ENCODE measurements at places on chromosomes 3 and 15.

DNA sequence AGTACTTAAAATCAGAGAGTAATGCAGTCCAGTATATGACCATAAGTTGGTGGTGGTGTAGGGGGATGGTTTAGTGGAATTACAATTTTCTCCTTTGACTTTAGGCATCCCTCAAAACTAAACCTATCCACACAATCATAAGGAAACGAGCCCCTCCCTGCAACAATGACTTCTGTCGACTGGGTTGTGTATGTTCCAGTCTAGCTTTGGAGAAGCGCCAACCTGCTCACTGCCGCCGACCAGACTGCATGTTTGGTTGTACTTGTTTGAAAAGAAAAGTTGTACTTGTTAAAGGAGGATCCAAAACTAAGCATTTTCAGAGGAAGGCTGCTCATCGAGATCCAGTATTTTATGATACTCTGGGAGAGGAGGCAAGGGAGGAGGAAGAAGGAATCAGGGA, 52.8 kb downstream of the MGA start:
- DNase-seq, result no peak

DNA sequence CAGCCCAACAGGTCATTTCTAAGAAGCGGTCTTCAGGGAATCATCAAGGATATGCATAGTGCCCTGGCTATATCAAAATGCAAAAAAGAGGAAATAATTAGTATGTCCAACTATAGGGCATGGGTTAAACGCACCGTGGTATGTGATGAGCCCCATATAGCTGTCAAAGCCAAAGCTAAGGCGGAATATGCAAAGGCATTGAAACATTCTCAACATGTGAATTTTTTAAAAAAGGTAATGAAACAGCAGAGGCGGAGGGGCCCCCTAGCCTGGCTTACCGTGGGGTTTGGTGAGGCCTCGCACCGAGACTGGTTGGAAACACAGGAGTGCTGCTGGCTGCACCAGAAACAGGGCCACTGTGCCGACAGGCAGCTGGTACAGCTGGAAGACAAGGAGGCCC, 23.2 kb downstream of the PLXND1 start:
- no peak for DNase-seq

- no peak for DNase-seq
These were observed 87.4 kb downstream of the CHST2 start for GRCh38 chr3:143206955-143207337.

- DNase-seq, result peak; percentile 93
These were observed 94.7 kb upstream of the RBMS3 start for GRCh38 chr3:29186131-29186599.

DNA sequence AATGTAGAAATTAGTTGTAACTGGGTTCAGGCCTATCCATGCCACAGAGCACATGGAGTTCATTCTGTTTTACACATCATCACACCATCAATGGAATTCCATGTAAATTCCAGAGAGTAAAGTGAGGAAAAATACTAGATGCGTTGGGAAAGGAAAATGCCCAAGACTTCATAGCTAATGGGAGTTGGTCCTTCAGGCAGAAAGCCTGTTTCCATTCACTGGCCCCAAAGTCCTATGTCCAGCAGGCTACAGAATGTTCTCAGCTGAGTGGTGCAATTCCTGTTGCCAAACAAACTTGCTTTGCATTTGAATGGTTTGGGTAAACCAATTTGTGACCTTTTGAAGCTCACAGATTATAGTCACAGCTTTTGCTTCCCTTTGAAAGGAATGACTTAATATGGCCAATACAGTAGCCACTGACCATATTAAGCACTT, 164.6 kb upstream of the PFN2 start:
- DNase-seq, result peak; percentile 28

GRCh38 chr15:100054539-100054938, 287.2 kb downstream of the ADAMTS17 start:
- no peak for DNase-seq

GRCh38 chr15:28979208-28979841, 93.6 kb downstream of the APBA2 start:
- DNase-seq, result no peak

DNA sequence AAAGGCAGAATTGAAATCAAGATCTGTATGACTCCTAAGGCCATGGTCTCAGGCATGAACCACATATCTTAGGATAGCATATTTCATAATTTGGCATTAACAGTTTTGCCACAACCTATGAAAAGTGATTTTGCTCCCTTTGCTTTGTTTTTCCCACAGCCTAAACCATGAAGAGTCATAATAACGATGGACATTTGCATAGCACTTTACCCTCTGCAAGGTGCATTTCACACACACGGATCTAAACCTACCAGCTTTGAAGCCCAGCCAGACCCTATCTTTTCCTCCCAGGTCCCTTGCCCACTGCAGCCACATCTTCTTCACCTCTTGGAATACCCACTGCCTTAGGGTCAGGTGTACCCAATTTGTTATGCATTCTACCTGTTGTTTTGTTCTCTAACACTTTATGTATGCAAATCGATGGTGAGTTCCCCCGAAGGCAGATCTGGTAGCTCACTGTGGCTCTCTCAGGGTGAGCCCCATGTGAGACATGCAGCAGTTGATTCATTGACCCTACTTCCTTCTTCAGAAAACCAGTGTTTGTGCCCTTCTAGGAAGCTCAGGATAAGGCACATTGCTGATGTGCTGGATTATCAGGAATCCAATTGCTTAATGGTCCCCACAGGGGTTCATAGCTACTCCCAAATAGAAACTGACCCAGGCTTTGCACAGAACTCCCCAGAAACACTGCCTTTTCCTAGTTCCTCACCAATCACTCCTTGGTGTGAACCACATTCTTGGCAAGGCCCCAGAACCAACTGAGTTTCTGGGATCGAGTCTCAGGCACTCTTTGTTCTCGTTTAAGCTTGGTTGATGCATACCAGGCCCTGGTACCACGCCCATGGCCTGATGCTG, 8.7 kb downstream of the ARHGAP31 start:
- no peak for DNase-seq

DNA sequence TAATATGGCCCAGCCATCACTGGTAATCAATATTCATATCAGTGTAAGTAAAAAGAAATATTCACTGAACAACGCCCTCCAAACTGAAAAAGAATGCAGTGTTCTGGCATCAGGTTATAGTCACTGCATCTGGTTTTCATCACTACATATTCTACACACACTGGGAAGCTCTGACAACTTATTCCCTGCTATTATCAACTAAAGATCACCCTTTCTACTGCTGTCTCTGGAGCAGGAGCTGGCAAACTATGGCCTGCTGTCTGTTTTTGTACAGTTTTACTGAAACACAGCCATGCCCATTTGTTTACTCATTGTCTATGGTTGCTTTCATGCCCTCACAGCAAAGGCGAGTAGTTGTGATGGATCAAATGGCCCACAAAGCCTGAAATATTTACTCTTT, 35.3 kb downstream of the TUBGCP4 start:
- DNase-seq, result peak; percentile 17

- peak; percentile 4 for DNase-seq
These were observed 2.8 kb upstream of the HERC1 start for GRCh38 chr15:63836579-63836978.

GRCh38 chr3:123409443-123410148, 39.3 kb downstream of the ADCY5 start:
- no peak for DNase-seq

DNA sequence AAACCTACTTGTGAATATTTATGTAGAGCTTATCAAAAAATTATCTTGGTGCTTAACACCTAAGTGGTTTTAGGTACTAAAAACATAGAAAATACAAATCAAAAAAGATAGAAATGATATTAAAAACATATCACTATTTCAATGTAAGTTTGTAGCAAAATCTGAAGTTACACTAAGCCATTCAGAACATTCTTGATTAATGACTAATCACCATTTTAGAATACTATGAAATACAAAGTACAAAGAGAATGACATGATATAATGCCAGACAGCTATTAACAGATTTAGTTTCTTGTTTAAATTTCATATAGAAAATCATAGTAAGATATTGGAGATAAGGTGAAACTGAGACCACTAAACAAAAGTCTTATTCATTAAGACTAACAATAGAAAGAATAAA, 169.7 kb upstream of the AGTR1 start:
- DNase-seq, result peak; percentile 43

DNA sequence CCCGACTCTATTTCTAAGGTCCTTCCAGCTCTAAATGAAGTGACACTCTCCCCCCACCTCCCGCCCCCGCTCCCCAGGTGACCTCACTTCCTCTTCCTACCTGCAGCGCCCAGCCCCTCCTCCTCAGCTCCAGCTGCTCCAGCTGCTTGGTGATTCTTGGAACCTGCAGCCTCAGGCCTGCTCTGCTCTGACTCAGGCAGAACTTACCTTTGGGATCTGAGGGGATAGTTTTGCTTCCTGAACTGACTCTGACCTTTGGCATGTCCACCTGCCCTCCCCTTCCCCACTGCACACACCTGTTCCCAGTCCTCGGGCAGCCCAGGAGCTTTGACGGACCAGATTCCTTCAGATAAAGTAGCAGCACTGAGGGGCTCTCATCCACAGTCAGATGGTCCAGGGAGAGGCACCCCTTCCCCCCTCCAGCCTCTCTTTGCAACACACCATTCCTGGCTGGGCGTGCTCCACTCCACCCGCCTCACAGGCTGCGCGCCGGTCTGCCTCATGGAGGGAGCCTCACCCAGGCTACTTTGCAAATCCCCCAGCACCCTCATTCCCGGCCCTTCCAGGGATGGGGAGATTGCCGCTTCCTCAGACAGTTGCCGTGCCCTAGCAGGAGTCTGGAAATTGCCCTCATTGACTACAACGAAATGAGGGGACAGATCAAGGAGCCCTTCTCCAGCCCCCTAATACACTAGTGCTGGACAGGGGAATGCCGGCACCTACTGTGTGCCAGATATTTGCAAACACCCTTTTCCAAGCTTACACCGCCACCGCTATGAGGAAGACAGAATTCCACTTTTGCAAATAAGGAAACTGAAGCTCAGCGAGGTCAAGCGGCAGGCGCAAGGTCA, 692 bp upstream of the C15orf39 start:
- DNase-seq, result peak; percentile 70

DNA sequence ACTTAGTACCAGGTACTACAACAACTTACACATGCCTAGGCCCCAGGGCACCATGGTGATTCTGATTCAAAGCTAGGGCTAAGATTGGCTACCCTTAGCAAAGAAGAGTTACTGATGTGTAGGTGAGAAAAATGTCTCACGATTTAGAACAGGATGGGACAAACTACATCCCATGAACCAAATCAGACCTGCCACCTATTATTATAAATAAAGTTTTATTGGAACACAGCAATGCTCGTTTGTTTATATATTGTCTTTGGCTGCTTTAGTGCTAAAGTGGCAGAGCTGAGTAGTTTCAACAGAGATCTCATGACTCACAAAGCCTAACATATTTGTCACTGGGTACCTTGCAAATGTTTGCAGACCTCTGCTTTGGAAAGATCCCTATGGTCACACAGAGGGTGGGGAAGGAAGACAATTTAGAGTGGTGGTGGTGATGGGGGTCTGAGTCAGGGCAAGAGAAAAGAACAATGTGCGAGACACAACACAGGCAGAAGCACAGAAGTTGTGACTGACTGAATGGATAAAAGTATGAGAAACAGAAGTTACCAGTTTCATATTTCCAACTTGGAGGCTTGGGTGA, 770.6 kb upstream of the CFAP20DC start:
- peak; percentile 71 for DNase-seq

GRCh38 chr3:10599017-10599416, 93.6 kb upstream of the ATP2B2 start:
- no peak for DNase-seq

- DNase-seq, result no peak
These were observed 7.8 kb upstream of the ISLR2 start for GRCh38 chr15:74122403-74123130.

- DNase-seq, result no peak
These were observed 71.3 kb upstream of the CTXND1 start for GRCh38 chr15:80323285-80323684.

GRCh38 chr15:87347806-87348515, 908.6 kb downstream of the NTRK3 start:
- no peak for DNase-seq

DNA sequence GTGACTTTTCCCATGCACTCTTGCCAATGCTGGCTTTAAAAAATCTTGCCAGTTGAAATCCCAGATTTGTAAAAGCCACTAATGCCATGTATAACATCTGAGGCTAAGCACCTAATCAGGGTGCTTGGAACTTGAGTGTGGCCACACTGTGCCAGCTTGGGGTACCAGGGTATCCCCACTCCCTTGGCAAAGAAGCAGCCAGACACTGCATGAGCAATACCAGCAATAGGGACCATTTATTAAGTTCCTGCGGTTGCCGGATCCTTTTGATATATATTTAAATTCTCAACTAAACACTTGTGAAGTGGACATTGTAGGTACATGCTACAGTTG, 2.2 kb upstream of the RHCG start:
- DNase-seq, result no peak

GRCh38 chr15:88615303-88616107, 5.6 kb upstream of the AEN start:
- DNase-seq, result no peak

GRCh38 chr3:97409612-97410011, 354.9 kb upstream of the ARL6 start:
- no peak for DNase-seq

DNA sequence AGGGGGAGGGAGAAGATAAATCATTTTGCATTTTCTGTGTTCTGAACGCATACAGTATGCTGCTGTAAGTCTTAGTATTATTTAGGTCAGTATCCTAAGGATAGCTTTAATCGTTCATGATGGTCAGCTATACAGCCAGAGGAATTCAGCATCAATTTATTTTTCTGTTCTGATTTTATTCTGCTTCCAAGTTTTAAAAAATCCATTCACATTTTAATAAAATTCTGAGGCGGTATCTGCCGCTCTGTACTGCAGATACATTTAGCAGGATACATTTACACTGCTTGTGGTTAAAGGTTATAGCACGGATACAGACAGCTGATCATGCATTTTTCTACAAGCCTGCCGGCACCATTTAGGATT, 17.8 kb downstream of the ZBTB38 start:
- no peak for DNase-seq

Measured in GM23248 (cell line).